Anterior cingulate cortex (tissue), 58 donors: ENCODE measurements at places on chromosomes 1 and 21.

DNA sequence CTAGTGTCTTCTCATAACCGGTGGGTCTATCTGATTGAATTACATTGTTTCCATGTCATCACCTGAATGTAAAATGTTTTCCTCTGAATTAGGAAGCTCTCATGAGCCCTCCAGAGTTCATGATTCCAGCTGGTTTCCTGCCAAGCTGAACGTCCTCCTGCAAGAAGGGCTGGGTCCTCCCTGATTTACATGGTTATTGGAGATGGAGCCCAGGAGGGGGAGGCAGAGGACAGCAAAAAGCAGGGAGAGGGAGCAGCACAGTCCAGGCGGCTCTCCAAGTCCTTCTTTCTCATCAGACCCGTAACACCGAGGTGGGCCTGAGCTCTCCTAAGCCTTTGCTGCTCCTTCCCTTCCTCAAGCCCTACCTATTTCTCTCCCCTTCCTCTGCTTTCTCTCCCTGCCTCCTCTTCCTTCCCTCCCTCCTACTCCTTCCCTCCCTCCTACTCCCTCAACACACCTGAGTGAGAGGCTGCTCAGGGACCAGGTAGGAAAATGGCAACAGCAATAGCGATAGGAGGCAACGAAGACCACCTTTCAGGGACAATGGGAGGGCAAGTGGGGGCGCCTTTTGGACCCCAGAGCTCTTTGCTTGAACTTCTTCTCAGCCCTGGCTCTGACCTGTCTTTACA is 265.9 kb downstream of the PRDM2 start:
- DNase-seq, result peak; percentile 39

DNA sequence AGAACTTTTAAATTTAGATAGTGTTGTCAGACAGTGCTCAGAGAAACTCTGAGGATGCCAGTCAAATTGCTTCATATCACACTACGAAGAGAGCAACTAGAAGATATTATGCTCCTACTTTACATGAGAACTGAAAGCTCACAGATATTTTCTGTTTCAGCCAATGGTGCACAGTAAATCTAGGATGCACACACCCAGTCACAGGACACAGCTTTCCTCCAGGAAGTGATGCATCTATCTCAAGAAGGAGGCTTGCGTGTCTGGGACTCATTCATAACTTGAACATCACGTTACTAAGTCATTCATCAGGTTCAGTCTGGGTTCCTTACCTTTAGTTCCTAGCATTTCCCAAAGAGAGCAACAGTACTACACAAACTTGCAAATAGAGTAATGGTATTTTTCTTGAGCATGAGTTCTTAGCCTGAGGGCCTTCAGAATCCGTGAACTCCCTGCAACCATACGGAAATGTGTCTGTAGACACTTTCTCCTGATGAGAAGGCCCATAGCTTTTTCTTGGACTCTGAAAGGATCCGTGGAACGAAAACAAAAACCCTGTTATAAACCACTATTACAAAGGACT is 12.2 kb downstream of the ZNF697 start:
- DNase-seq, result no peak

GRCh38 chr1:153032073-153032472 is 1.1 kb downstream of the SPRR1B start:
- DNase-seq, result no peak

GRCh38 chr1:114010433-114011184 is 31.3 kb downstream of the OLFML3 start:
- DNase-seq, result no peak
